Fibroblast of the conjunctiva (primary cell): ENCODE measurements at places on chromosomes 12 and 14.

DNA sequence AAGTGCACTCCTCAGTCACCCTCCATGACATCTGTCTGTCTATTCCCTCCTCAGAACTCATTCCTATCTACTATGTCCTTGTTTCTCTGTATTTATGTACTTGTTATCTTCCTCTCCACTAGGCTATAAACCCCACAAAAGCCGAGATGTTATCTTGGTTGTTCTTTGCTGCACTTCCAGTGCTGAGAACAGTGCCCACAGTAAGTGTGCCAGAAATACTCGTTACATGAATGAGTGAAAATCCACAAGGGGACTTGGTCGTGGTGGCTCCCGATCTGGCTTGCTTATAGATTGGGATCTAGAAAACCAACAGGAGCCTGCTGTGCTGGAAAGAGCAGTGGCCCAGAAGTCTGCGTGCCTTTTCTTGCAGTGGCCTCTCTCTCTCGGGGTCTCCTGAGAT is 111.9 kb upstream of the PRMT8 start:
- DNase-seq = no peak

GRCh38 chr14:69427596-69427995 is 29.1 kb downstream of the SLC39A9 start:
- DNase-seq = no peak

- no peak for DNase-seq
These were observed 149.0 kb downstream of the TGFB3 start for GRCh38 chr14:75832621-75833297.

DNA sequence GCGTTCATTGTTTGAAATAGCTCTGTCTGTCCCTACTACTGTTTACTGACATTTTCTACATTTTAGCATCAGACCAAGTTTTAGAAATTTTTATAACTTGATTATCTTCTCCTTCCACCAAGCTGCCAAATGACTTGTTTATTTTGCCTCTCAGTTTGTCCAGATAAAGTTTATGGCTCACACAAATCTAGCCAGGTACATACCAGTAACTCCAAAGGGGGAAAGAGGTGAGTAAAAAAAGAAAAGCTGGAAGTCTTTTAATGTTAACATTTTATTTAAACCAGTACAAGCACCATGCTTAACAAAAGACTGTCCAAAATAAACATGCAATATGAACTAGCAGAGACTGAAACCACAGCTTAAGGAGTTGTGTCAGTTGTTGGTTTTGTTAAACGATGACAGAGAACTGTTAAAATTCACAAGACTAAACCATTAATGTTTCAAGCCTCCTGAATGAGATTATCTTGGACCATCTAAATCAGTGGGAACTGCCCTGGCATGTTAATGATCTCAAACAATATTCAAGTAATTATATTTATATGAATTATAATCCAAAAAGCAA is 14.5 kb downstream of the GMFB start:
- no peak for DNase-seq

DNA sequence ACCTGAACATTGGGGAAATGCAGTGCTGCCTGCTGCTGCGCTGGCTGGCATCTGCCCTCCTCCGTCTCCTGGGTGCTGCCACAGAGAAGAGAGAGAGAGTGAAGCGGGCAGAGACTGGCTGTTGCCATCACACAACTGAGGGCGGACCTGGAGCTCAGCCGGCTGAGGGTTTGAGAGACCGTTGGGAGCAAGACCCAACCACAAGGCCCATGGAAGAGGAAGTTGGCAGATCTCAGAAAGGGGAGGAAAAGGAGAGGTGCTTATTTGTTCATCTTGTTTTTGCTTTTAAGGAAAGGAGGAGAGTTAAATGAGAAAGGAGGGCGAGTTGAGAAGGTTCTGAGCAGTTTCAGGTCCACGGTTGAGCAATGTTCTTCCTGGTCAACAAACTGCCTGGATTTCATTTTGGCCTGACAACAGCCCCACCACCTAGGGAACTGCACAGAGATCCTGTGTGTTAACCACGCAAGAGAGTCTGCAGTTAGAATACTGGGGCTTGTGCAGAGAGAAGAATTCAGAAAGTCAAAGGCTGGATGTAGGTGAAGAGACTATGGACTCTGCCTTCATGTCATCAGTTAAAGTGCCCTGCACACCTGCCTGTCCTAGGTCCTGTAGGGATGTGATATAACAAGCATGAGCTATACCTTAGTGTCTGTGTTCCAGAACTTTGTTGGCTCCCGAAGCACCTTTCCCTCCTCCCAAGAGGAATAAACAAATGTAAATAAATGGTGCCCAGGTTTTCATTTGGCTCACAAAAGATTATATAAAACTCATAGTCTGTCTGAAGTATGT is 124.6 kb downstream of the ETV6 start:
- DNase-seq = no peak

DNA sequence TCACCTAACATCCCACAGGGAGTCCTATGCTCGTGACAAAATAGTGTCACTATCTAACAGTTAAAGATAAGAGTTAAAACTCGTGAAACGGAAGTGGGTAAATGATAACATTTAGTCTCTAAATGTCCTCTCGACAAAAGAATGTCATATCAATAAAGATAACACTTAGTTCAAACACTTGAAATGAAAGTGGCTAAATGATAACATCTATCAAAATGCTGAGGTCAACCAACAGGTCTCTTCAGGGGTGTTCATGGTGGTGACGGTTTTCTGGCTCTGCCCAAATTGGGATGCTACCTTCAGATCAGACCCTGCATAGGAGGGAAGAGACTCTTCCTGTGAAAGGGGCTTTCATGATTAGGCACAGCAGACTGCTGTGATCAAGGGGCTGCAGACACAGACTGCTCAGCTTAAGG is 22.1 kb downstream of the IL26 start:
- DNase-seq = no peak

- peak; percentile 36 for DNase-seq
These were observed 42.4 kb upstream of the SGPP1 start for GRCh38 chr14:63770187-63770807.

DNA sequence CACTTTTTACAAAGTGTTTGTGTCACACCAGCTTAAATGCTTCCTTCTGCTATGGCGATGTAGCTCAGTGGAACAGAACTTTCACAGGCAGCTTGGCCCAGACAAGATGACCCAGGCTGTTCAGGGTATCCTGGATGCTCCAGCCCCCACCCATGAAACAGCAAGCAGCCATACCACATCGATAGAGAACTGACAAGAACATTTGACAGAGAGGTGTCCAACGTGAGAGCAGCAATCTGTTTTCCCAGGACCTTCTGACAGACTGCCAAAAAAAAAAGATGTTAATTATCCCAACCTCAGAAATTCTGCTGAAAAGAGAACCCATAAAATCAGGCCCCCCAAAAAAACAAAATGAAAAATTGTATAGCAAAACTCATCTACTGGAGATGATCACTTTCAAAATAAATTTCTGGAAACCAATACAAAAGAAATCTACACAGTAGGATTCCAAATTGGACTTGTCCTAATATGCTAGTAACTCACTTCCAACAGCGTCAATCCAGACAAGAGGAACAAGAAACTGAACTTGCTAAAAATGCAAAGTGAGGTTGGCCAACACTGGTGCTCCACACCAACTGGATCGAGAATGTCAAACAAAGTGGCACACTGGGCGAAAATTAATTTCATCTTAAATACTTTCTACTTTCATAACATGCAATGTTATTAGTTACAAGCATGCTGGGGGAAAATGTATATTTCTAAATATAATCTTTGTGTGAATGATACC is 118.8 kb downstream of the DPF3 start:
- no peak for DNase-seq

GRCh38 chr12:108782971-108783370 is 51.7 kb upstream of the CORO1C start:
- DNase-seq = no peak

DNA sequence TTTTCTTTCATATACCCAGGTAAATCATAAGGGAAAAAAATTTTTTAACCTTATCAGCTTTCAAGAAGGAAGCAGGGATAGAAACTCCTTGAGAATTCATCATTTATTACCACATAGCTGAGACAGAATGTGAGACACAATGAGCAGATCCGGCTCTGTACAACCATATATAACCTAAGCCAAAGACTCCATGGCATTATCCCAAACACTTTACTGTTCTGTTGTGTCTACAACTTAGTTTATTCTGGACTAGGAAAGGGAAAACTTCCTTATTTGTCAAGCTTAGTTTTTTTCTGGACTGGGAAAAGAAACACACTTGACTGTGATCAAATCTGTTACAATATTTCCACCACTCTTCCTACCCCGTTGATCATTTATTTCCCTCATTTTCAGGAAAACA is 38.3 kb upstream of the CATSPERB start:
- DNase-seq = no peak

DNA sequence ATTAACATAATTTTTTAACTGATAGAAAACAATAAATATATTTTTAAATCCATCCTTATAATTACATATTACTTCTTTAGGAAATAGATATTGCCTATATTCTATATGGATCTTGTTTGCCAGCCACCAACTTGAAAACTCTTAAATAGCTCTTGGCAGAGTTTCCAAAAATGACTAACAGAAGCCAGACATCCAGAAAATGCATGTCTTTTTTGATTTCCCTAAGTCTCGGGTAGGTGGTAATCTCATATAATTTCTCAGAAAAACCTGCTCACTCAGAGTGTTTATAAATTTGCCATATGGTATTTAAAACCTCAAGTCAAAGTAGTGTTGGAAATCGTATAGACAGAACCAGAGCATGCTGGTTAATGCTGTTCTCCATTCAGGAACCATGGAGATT is 360.4 kb upstream of the FOXG1 start:
- DNase-seq = no peak

GRCh38 chr14:33509454-33509853 is 441.4 kb downstream of the EGLN3 start:
- no peak for DNase-seq

DNA sequence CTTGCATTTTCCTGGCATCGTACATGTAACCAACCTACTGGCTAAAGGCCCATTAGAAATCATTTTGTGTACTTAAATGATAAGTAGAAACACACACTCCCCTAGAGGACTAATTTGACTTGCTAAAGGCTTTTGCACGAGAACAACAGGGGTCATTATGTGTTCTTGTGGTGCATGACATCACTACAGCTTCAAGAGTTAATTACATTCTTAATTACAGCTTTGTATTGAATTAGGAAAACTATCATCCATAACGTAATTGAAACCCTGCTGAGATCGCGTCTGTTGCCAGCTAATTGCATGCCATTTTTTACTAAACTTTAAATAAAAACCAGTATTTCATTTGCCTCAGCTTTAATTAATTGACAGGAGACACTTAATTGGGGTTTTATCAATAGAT is 51.4 kb downstream of the TMEM132C start:
- DNase-seq = no peak

DNA sequence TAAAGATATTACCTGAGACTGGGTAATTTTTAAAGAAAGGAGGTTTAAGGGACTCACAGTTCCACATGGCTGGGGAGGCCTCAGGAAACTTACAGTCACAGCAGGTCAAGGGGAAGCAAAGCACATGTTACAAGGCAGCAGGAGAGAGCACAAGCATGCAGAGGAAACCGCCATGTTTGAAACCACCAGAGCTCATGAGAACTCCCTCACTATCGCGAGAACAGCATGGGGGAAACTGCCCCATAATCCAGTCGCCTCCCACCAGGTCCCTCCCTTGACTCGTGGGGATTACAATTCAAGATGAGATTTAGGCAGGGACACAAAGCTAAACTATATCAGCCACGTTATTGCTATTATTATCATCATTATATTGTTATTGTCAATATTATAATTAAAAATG is 138.7 kb downstream of the RIMBP2 start:
- no peak for DNase-seq

DNA sequence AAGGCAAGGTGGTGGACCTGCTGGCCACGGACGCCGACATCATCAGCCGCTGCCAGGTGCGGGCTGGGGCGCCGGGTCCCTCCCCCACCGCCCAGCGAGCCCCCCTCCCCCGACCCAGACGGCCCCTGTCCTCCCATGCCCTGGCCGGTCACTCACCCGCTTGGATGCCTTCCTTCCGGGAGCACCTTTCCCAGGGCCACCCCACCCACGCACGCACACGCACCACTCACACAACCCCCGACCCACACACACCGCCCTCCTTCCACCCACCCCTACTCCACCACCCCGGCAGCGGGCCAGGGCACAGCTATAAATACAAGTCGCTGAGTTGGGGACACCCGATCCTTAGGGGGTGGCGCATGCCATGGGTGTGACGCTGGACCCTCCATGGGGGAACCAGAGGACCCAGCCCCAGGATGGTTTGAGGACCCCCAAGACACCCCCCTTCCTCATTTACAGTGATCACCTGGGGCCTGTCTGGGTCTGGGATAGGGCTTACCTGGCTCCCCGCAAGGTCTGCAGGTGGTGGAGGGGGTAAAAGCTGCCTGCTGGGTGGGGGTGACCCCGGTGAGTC is 465 bp downstream of the ADSS1 start:
- DNase-seq = no peak

DNA sequence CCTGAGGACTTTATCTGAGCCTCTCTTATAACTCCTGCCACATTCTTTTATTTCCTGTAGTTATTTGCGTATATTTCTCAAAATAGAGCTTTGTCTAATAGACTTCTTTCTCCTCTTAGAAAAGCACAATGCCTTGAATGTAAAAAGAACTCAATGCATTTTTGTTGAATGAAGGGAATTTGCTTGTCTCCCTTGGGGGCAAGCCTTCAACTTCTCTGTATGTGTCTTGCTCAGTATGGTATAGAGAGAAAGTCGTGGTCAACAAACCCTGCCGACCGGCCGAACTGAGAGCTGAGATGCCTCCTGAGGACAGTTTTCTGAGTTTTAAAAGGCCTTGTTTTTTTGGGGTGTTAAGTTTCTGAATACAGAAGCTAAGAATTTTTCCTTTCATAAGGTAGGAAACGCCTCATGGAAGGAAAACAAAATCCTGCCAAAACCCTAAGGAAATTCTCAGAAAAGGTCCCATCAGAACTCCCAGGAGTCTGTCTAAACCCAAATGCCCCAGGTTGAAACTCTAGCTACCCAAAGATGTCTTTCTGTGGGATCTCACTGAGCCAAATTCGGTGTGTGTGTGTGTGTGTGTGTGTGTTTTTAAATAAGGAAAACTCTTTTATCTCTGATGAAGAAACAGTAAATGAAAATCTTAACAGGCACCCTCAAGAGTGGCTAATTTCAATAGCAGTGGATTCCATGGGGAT is 136.6 kb downstream of the C12orf75 start:
- DNase-seq = no peak

- DNase-seq = no peak
These were observed 45.8 kb downstream of the SSH1 start for GRCh38 chr12:108811411-108812180.

GRCh38 chr14:99862136-99862535 is 68.9 kb downstream of the EML1 start:
- no peak for DNase-seq

GRCh38 chr12:57590864-57591781 is at the start of gene PIP4K2C:
Gene PIP4K2C, plus strand, starts transcription at chr12:57591192. Its CDS starts 98 bp downstream, at chr12:57591290.
- no peak for DNase-seq

DNA sequence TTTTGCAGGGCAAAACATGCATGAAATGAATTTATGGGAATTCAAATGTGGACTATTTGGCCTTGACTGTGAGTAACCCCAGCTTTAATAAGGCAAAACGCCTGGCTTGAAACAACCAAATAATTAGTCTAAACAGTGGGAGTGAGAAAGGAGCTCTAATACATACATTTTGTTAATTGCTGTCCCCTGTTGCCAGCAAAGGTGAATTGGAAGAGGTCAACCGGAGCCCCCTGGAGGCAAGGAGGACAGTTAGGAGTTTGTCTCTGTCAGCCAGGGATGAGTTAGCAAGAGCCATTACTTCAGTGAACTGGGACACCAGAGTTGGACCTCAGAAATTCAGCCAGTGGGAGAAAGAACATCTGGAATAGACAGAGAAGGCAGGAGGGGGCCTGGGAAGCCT is 17.4 kb downstream of the KRT76 start:
- DNase-seq = no peak

GRCh38 chr12:45121224-45121623 is 70.3 kb upstream of the DBX2 start:
- no peak for DNase-seq
